AG20443 (cell line): ENCODE measurements at places on chromosomes 11 and 22.

DNA sequence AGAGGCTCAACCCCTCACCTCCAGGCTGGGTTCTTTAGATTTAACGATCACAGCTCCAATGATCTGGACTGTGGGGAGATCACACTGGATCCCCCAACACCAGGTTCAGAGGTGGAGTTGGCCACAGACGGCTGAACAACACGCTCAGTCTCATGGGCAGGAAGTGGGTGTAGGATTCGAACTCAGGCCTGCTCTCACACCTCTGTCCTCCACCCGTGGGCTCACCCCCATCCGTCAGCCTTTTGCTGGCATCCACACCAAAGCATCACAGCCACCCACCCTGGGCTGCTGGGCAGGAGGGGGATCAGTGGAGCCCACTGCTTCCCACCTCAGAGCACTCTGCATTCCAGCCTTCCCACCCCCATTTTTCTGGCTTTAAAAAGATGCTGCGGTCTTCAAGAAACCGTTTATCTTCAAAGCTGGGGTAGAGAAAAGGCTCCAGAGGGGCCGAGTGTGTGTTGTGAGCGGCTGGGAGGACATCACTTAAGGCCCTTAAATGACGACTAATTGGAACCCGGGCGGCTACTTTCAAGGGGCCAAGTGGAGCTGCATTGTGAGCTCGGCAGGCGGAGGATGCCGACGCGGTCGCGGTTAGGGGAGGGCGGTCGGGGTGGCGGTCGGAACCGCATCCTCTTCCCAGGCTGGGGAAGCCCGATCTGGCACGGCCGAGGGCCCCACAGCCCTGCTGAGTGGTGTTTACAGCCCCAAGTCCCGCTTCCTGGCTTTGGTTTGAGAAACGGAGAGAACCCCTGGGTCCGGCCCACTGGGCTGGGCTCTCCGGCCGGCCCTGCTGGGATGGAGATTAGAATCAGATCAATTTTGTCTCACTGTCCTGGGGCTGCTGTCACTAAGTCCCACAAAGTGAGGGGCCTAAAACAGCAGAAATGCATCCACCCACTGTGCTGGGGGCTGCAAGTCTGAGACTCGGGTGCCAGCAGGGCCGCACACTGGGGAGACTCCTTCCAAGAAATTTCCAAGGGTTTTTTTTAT lies 15.9 kb upstream of the FGF3 start:
- DNase-seq: peak; percentile 8

- no peak for DNase-seq
These were observed 164.0 kb upstream of the E2F8 start for GRCh38 chr11:19404787-19405186.

DNA sequence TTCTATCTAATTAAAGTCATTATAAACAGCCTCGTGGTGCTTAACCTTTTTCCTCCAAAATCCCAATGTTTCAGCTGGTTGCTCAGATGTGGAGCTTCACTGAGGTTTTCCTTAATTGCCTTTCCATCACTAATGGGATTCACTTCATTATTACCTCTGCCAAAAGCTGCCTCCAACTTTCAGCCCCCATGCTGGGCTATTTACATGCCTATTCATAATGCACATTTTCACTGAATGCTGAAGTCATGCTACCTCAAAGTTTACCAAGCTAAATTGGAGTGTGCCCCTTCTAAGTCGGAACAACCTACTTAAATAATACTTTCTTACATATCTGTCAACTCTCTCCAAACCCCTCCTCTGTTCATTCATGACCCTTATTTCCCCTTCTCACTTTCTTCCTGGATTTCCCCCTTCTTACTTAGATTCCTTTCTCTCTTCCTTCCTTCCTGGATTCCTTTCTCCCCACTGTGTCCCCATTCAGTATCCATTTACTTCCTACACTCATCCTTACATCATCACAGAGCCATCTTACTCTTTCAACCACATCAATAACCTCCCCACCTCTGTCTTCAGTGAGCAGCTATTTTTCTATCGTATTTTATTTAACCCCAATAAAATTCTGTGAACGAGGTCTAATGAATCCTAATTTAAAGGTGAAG lies 887.3 kb upstream of the TENM4 start:
- DNase-seq: no peak

- no peak for DNase-seq
These were observed 195.0 kb downstream of the IGLL1 start for GRCh38 chr22:23384923-23385677.

GRCh38 chr11:87926250-87926970 lies 248.8 kb downstream of the RAB38 start:
- peak; percentile 72 for DNase-seq
